ENCODE measurements at places on chromosomes 16 and 17.

- no peak for DNase-seq
Observed at GRCh38 chr17:49015924-49016774, 19.0 kb downstream of the IGF2BP1 start.

DNA sequence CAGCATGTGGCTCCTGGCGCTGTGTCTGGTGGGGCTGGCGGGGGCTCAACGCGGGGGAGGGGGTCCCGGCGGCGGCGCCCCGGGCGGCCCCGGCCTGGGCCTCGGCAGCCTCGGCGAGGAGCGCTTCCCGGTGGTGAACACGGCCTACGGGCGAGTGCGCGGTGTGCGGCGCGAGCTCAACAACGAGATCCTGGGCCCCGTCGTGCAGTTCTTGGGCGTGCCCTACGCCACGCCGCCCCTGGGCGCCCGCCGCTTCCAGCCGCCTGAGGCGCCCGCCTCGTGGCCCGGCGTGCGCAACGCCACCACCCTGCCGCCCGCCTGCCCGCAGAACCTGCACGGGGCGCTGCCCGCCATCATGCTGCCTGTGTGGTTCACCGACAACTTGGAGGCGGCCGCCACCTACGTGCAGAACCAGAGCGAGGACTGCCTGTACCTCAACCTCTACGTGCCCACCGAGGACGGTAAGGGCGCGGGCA lies 645 bp downstream of the NLGN2 start:
- DNase-seq = no peak

GRCh38 chr16:48067388-48067787 lies 88.4 kb downstream of the ABCC12 start:
- no peak for DNase-seq

GRCh38 chr16:57666353-57667047 lies 1.6 kb upstream of the ADGRG3 start:
- DNase-seq = no peak

DNA sequence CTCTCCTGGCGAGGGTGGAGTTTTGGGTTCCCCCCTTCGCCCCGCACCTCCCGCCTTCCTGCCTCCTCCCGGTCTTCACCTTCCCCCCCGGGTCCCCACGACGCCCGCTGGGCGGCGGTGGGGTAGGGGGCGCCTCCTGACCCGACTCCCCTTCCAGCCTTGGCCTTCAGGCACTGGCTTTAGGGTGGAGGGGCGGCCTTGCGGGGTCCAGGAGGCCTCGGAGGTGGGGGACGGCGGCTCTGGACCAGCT lies 2.4 kb downstream of the SLC16A3 start:
- DNase-seq = no peak

DNA sequence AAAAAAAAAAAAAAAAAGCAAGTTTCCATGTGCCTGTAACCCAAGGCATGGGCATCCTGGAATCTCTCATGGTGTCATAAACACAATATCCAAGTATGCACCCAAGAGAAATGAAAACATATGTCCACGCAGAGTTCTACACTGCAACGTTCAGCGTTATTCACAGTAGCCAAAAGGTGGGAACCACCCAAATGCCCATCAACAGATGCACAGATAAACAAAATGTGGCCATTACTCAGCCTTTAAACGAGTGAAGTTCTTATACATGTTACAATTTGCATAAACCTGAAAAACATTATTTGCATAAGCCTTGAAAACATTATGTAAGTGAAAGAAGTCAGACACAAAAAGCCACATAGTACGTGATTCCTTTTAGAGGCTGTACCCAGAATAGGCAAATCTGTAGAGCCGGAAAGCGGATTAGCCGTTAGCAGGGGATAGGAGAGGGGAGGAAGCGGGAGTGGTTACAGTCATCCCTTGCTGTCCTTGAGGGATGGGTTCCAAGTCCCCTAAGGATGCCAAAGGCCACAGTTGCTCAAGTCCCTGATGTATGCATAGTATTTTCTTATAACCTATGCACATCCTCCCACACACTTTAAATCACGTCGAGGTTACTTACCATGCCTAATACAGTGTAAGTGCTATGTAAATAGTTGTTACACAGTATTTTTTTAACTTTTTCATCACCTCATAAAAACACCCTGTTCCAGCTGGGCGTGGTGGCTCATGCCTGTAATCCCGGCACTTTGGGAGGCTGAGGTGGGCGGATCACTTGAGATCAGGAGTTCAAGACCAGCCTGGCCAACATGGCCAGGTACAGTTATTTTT lies 47.3 kb upstream of the DNAH17 start:
- no peak for DNase-seq

DNA sequence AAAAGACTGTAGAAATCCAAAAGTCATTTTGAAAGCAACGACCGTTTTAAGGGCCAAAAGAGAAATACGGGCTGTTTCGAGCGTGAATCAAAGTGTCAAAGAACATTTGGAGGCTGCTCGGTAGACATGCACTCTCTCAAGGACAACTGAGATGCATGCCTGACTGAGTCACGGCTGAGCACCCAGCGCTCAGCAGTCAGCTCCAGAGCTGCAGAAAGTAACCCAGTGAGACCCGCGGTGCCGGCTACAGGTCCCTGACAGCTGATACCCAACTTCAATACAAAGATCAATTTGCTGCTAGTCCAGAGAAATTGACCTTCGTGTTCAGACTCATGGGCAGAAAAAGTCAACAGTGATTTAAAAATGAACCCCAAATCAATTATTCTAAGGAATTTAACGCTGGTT lies 214.9 kb downstream of the STX8 start:
- no peak for DNase-seq

GRCh38 chr16:72072514-72073342 lies 9.7 kb downstream of the HPR start:
- no peak for DNase-seq

DNA sequence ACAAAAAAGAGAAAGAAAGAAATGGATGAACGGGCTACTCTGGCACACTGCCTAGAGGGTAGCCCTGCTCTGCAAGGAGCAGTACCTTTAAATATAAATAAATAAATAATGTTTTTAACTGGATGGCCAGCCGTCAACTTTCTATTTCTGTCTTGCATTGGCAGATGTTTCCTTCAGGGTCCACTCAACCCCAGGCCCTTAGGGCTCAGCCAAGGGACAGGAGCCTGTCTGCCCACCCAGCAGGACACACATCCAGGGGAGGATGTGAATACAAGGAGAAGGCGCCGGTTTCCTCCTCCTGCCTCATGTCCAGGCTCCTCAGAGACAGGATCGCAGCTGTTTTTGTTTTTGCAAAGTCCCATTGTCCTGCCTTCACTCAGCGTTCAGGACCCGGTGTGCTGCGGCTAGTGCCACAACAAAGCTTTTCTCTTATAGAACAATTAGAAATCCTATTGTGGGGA lies 22.6 kb downstream of the TTYH2 start:
- no peak for DNase-seq

DNA sequence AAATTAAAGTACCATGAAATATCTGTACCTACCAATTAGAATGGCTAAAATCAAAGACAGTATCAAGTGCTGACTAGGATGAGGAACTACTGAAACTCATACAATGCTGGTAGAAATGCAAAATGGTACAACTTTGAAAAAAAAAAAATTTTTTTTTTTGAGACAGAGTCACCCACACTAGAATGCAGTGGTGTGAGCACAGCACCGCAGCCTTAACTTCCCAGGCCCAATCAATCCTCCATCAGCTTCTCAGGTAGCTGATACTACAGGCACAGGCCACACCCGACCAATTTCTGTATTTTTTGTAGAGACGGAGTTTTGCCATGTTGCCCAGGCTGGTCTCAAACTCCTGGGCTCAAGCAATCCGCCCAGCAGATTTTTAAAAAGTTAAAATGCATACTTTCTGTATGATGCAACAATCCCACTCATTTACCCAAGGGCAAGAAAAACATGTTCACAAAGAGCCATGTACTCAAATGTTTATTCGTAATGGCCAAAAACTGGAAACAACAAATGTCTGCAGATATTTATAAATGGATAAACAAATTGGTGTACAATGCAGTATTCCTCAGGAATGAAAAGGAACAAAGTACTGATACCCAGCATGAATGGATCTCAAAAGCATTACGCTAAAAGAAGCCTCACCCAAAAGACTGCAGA lies 8.7 kb downstream of the SMURF2 start:
- no peak for DNase-seq

- DNase-seq = no peak
Observed at GRCh38 chr17:19401321-19402010, 9.6 kb upstream of the RNF112 start.

- no peak for DNase-seq
Observed at GRCh38 chr16:2170080-2170479, 14.5 kb downstream of the TRAF7 start.

DNA sequence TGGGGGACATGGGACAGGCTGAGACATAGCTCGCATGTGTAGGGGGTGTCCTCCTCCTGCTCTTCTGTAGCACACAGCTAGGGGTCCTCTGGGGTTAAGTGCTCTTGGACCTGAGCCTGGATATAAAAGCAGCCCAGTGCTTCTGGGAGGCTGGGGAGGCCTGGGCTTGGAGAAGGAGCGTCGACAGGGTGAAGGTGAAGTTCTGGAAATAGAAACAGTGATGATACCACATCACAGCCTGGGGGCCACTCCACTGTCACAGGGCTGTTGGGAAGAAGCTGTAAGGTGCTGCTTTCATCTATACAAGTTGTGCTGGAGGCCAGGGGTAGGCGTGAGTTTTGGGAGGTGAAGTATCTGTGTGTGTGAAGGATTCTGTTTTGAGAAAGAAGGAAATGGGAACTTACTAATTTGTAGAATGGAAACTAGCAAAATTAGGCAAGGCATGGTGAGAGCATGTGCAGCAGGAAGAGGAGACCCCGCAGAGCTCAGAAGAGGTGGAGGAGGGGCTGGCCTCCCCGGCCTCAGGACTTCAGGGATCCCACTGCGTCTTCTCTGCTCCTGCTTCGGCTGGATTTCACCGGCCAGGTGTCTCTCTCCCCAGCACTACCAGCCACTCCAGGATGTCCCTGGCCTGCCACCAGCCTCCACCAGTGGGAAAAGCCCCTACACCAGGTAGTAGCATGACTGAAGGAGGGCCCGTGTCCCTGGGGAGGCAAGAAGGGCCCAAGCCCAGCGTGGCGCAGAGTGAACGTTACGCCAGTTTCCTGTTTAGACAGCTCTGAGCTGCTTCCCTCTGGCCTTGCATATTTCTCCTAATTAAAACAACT lies 19.4 kb downstream of the PLCG2 start:
- peak; percentile 45 for DNase-seq

GRCh38 chr17:80034791-80035686 lies 633 bp downstream of the TBC1D16 start:
- no peak for DNase-seq

DNA sequence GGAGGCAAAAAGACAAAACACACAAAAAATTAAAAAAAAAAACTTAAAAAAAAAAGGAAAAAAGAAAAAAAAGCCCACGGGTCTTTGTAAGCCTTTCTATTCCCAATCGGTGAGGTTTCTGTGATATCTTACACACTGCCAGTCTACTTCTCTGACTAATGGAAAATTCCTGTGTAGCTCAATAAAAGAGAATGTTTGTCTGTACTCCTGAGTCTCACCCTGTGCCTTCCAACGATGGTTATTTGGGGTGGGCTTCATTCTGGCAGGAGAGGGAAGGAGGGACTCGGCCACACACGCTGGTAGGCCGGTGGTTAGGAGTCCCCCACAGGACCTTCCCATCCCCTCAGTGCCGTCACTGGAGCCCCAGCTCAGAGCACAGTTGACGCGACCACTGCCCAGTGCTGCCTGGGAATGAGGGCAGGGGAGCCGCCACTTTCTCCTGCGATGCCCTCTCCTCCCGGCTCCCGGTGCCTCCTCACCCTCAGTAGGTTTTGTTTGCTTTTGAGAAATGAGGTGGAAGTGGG lies 68.0 kb downstream of the AMFR start:
- DNase-seq = no peak

DNA sequence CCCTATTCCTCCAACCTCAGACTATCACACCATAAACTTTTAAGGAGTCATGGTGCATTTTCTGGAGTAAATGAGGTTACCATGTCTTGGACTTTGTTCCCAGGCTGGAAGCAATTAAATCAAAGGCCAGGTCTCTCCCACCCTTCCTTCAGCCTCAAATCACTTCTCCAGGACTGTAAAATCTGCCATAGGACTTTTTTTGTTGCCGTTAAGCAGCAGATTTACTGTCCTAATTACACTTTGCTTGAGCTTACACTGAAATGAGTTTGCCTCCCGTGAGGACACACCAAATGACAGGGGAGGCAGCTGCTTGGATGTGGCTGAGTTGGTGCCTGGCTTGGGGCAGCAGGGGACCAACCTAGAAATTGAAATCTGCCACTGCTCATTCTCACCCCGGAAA lies 14.7 kb downstream of the DCAKD start:
- DNase-seq = no peak

GRCh38 chr16:25747160-25747758 lies 55.5 kb downstream of the HS3ST4 start:
- DNase-seq = no peak

- DNase-seq = peak; percentile 55
Observed at GRCh38 chr17:10316801-10317542, 55.8 kb downstream of the MYH13 start.

DNA sequence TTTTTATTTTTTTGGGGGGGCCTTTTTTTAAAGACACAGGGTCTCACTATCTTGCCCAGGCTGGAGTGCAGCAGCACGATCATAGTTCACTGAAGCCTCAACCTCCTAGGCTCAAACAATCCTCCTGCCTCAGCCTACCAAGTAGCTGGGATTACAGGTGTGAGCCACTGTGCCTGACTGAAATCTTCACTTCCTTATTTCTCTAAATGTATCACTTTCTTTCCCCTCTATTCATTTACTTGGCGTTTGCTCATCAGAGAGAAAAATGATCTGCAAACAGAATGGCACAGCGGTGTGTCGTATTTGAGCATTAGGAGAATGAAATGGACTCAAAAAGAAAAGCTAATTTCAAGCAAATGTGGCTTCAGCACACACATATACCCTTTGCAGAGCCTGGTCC lies 44.3 kb upstream of the CDH5 start:
- no peak for DNase-seq

DNA sequence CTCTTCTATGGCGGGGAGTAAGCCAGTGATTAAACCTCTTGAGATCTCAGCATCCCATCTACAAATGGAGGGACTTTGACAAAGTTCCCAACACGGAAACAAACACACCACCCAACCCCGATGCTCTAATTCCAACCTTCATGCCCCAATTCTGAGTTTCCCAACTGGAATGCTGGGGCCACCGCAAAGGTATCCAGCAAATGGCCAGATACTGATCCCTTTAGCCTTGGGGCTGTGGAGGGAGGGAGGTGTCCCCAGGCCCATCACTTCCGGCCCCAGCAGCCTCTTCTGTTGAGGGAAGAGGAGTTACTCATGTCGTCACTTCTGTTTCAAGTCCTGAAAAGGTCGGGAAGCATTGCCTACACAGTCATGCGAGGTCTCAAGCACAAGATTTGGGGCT lies 154.8 kb upstream of the RPH3AL start:
- DNase-seq = no peak

- DNase-seq = no peak
Observed at GRCh38 chr17:19248151-19248927, 11.2 kb downstream of the EPN2 start.

DNA sequence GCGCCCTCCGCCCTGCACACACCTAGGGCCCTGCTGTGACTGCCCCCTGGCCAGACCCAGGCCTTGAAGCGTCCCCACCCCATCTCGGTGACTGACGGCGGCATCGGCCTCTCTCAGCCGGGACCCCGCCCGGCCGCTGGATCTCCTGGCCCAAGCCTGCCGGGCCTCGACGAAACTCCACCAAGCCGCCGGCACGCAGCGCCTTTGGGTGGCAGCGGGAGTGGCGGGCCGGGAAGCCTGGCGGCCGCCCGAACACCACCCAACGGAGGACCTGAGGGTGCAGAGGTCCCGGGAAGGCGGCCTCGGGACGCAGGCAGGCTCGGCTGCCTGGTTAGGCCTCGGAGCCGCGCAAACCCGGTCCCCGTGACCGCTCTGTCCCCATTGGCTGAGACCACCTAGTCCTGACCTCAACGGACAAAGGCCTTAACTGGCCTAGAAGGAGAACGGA lies 12.0 kb upstream of the TMEM97 start:
- no peak for DNase-seq

- DNase-seq = no peak
Observed at GRCh38 chr17:77247609-77248008, 106.8 kb downstream of the SEC14L1 start.

All from GM18507 (cell line).